ENCODE measurements at places on chromosomes 16 and 17.
A peak's percentile ranks its signal among the peaks of the same experiment; 100 is the strongest.

GRCh38 chr17:13367154-13367553 is 234.6 kb downstream of the HS3ST3A1 start:
- no peak for DNase-seq

GRCh38 chr16:25018972-25019617 is 3.9 kb upstream of the ARHGAP17 start:
- DNase-seq: no peak

DNA sequence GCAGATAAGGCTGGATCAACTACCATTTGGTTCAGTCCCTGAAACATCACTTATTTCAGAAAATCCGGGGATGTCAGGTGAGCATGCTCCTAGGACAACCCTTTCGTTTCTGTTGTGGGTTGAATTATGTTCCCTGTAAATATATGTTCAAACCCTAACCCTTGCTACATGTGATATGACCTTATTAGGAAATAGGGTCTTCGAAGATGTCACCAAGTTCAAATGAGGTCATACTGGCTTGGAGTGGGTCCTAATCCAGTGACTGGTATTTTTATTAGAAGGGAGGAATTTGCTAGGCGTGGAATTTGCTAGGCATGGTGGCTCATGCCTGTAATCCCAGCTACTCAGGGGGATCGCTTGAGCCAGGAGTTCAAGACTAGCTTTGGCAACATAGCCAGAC is 21.3 kb downstream of the SNX20 start:
- no peak for DNase-seq

DNA sequence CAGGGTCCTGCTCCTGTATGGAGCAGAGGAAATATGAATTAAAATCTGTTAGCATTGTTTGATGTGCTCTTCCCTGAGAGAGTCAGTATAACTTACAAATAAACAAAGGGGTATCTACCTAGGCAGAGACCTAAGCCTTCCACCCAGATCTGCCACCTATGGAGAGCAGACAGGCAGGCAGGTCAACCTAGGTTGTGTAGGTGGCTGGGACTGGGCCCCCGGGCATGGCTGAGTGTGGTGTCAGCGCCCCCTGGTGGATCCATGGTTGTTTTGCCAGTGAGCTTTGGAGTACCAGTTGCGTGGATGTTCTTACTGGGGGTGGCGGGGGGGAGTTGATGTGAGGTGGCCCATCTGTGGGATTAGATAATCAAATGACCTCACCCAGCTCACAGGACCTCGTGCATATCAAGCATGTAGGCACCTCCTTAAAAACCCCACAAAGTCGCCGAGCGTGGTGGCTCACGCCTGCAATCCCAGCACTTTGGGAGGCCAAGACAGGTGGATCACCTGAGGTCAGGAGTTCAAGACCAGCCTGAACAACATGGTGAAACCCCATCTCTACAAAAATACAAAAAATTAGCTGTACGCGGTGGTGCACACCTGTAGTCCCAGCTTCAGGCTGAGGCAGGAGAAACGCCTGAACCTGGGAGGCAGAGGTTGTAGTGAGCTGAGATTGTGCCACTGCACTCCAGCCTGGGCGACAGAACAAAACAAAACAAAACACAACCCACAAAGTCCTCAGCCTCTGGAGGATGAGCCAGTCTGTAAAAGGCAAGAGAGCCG is 17.6 kb downstream of the DUS2 start:
- peak; percentile 25 for DNase-seq

DNA sequence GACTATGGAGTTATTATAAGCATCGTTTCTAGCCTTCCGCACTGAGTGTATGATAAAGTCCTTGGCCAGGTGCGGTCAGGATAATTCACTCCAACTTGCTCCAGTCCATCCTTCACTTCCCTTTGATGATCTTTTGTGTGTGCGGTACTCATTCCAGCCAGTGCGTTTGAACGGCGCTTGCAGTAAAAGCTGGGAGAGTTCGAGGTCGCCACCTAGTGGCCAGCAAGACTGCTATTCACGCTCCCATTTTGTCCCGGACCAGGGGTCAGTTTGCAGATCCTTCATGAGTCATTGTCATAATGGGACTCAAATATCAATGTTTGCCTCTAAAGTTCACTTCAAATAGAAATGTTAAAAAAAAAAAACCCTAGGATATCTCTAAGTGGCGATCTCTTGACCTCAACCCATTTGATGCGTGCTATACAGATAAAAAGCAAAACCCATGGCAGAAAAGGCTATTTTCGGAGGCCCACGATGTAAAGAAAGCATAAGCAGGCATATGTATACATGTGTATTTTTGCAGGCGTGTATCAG is 417.1 kb downstream of the TMEM114 start:
- DNase-seq: peak; percentile 27

Measured in NCI-H510A (cell line).